ENCODE measurements at places on chromosomes 6 and 20.

GRCh38 chr20:39800111-39800510, 838.0 kb downstream of the DHX35 start:
- DNase-seq = no peak

DNA sequence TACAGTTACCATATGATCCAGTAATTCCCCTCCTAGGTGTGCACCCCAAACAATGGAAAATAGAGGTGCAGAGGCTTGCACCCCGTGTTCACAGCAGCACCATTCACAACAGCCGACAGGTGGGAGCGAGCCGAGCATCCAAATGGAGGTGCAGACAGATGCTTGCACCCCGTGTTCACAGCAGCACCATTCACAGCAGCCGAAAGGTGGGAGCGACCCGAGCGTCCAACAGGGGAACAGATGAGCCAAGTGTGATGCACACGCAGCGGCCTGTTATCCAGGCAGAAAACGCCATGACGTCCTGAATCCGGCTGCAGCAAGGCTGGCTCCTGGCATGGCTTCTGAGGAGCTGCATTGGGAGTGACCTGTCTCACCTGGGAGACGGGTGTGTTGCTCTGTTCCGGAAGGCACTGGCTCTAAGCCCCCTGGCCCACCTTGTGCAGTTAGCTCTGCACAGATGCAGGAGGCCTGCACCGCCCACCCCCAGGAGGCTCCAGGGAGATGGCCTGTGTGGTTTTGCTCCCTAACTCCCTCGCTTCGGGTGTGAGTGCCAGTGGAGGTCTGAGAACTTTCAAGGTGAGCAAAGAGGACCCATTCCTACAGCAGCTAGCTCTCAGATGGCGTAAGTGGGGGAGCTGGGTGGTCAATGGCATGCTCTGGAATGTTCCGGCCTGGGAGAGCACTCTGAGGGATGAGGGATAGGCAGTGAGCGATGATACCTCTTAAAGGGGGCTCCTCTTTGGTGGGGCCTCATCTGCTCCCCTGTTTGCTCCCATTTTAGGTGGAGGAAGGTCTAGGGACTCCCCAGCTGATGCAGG, 47.8 kb upstream of the FRMD1 start:
- DNase-seq = no peak

- DNase-seq = no peak
Measured at GRCh38 chr6:24492475-24492874, 2.3 kb upstream of the ALDH5A1 start.

DNA sequence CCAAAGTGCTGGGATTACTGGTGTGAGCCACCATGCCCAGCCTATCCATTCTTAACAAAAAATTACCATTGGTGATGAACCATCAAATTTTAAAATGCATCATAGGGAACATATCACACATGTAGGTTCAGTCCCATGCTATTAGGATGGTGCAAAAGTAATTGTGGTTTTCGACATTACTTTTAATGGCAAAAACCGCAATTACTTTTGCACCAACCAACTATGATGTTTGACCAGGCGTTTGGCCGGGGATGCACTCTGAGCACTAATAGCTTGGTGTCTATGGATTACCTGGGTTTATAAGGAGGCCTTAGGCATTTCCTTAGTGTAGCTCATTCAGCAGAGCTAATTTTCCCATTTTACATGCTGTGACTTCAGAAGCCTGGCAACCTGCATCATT, 246.5 kb upstream of the SUPT3H start:
- DNase-seq = no peak

- peak; percentile 14 for DNase-seq
Measured at GRCh38 chr6:151389618-151390275, 1.6 kb downstream of the ZBTB2 start.

DNA sequence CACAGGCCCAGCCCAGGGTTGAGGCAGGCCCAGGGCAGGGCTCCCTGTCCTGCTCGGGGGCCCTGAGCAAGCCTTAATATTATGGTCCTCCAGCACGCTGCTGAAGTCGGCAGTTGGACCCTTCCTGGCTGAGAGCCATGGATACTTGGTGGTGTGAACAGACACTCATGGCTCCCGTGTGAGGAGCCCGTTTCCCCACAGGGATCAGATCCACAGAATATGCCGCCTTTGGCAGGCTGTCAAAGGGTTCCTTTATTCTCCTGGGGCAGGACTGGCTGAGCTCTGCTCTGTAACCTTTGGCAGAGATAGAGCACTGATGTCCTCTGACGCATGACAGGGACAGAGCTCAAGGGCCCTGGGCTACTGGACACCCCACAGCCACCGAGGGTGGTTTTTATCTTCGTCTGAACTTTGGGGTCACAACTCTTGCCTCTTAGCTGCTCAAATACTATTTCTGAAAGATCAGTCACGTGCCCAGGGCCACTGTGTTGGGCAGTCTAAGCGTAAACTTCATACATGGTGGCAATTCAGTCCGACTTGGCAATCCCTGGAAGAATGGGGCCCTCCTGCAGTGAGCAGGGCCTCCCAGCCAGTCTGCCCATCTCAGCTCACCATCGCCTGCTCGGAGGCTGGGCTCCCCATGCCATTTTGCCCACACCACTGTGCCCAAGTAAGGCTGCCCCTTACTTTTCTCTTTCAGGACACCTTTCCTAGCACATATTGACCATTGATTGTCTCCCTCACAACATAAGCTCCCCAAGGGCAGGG, 49.1 kb downstream of the TTI1 start:
- DNase-seq = no peak

DNA sequence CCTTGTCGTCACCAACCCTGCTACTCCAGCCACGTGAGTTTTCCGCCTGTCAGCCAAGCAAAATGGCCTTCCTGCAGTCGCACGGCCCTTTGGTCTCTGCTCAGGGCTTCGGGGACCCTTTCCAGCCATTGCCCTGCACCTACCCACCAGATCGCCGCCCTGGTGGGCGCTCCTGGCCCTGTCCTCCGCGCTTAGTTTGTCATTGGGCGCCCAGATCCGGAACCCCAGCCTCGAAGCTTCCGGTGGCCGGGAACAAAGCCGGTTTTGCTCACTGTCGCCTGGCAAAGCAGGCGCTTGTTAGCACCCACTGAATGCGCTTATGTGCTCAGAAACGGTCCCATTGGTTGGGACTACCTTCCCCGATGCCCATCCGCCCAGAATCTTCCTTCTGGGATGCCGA, 536 bp downstream of the ZFP57 start:
- DNase-seq = no peak

GRCh38 chr6:150627585-150628025, 27.9 kb downstream of the PLEKHG1 start:
- no peak for DNase-seq

All from NCI-H187 treated with DMSO at 0.1 percent for 48 hours (cell line).